ENCODE measurements at places on chromosomes 13 and 19.

DNA sequence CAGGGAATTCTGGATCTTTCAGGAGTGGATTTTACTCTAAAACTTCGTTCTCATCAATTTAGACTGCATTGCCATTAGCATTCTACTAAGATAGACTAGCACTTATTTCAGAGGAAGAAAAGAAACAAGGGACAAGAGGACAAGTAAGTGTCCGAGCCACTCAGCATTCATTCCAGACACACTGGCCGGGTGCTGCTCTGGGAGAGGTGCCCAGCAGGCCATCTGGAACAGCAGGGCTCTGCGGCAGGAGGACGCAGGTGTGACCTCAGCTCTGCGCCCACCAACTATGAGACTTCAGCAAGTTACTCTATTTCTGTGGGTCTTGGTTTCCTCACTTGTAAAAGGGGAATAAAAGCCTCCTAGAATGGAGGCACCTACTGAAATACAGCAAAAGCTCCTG, 4.2 kb downstream of the EPS15L1 start:
- DNase-seq: no peak

- DNase-seq: no peak
Observed at GRCh38 chr13:76890021-76890420, 3.8 kb upstream of the KCTD12 start.

DNA sequence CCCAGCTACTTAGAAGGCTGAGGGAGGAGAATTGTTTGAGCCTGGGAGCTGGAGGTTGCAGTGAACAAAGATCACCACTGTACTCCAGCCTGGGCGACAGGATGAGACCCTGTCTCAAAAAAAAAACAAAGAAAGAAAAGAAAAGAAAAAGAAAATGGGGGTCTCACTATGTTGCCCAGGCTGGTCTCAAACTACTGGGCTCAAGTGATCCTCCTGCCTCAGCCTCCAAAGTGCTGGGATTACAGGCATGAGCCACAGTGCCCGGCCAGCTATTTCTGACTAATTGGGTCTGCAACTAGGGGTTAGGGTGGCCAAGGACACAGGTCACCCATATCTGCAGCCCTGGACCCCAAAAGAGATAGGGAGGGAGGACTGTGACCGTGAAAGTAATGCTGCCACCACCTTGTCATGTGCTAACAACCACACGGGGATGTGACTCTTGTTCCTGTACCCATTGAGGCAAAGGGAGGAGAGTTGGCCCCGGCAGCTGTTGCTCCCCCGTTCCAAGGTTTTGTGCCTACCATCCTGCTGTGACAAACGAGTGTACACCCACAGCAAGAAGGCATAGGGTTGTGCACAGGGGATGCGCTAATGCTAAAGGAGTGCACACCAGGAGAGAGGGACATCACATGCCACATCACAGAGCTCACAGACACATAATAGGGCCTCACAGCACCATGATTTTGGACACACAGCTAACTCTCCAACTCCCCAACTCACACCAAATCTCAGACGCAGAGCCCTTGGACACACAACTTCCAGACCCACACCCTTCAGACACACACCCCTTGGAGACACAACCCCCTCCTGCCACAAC, 619 bp downstream of the MEF2B start:
- DNase-seq: no peak

GRCh38 chr19:8504171-8504570, 1.7 kb upstream of the PRAM1 start:
- DNase-seq: peak; percentile 97

- DNase-seq: no peak
Observed at GRCh38 chr13:58906329-58907007, 1257.3 kb downstream of the DIAPH3 start.
